MCF 10A (cell line): ENCODE measurements at places on chromosomes 7 and 10. TPM values are rescaled to one million over a fixed set of nuclear protein-coding genes. Genes with fewer than 3 reads are reported as not detected.

DNA sequence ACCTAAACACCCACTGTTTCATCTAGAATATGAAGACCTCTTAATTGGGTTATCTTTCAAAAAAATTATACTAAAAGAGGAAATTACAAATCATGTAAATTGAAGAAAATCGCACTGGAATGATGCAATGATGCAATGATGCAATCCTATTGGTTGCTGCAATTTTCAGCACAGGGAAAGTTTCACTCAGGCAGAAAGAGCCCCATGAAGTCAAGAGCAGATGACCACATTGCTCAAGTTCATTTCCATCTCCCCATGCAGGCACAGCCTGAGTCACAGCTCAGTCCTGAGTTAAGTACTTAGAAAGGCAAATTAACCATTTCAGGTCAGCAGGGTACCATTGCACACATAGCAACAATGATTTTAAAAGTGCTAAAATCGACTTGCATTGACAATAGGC, 180.3 kb upstream of the MYO3A start:
- peak; percentile 11 for DNase-seq

DNA sequence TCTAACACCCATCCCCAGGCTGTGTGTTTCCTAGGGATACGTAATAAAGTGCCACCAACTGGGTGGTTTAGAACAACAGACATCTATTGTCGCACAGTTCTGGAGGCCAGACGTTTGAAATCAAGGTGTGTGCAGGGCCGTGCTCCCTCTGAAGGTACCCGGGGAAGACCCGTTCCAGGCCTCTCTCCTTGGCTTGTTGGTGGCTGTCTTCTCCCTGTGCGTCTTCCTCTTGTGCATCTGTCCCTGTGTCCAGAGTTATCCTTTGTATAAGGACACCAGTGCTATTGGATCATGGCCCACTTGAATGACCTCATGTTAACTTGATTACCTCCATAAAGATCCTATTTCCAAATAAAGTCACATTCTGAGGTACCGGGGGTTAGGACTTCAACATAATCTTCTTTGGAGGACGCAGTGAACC, 15.6 kb downstream of the GRK5 start:
- no peak for DNase-seq

TBATA gene
- total RNA-seq: not detected in 2 replicates

DNA sequence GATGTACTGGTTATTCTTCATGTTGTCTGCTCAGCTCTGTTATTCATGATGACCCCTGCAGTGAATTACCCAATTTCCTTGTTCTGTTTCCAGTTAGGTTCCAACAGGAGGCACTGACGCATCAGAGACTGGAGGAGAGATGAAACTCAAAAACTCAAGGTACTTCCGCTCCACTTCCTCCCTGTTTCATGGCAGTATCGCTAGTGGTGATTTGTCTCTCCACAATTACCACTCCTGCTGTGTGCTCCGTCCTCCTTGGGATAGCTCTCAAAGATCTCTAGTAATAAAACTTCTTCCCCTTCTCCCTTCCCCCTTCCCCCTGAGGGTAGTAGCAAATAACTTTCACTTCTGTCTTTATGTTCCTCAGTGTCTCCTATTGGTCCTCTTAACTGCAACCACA, 107.4 kb upstream of the ABCB5 start:
- peak; percentile 24 for DNase-seq

DNA sequence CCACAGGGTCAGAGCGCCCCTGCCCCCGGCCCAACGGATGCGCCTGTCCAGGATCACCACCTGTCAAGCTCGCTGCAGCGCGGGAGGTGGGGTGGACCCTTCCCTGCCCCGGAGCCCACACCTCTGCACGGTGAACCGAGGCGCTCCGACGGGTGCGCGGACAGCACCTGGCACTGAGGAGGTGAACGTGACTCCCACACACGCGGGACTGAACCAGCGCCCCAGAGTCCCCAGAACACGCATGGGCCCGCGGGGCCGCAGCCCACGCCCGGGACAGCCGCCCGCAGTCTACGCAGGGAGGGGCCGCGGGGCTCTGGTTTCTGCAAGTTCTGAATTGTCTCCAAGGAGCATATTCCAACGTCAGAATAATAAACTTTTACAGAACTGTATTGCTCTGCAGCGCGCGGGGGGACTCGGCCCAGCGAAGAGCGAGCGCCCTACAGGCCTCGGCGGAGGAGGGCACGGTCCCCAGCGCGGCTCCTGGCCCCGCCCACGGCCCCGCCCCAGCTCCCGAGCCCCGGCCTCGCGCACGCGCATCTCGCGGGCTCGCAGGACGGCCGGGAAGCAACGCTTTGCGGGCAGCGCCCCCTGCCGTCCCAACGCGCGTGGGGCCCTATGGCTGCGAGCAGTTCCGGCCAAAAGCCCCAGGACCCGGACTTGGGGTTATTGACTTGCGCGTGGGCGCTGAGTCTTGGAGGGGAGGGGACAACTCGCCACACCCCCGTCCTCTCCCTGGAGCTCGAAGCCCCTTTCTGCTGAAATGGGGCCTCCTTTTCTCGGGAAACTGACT, 29.7 kb downstream of the OAT start:
- peak; percentile 83 for DNase-seq

- peak; percentile 38 for DNase-seq
Measured at GRCh38 chr10:28631896-28632583, 45.3 kb upstream of the BAMBI start.

DNA sequence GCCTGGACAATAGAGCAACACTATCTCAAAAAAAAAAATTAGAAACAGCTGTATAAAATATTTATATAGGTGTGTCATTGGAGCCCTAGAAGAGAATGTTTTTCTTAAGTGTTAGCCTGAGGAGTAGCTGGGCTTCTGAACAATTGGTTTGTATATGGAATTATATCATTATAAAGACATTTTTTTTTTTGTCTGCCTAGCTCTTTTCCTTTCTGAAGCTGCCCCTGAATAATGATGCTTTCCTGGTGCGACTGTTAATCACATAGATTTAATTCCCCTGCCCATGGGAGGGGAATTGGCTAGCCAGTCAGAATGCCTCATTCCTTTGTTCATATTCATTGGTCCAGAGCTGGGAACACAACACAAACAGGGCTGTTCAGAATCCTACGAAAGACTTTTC, 13.9 kb upstream of the ABCC2 start:
- no peak for DNase-seq

GRCh38 chr7:108129018-108129965, 869 bp downstream of the LAMB4 start:
- no peak for DNase-seq

CYP3A7 gene
- not detected in 2 replicates for total RNA-seq

DNA sequence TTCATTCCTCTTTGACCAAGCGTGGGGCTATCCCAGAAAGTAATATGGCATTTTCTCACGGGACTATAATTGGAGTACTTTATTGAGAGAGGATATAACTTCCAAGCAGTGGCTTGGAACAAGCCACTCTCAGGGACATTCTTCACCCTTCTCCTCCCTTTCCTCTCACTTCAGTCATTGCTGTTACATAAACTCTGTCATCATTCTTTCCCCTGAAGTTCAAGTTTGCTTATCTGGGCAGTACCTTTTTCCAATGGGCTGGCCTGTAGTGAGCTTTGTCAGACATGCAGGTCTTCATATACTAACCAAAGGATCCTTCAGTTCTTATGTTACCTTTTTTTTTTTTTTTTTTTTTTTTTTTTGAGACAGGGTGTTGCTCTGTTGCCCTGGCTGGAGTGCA, 58.7 kb upstream of the KMT2E start:
- DNase-seq: no peak

GRCh38 chr10:416091-416515, 273.4 kb downstream of the DIP2C start:
- DNase-seq: no peak

DNA sequence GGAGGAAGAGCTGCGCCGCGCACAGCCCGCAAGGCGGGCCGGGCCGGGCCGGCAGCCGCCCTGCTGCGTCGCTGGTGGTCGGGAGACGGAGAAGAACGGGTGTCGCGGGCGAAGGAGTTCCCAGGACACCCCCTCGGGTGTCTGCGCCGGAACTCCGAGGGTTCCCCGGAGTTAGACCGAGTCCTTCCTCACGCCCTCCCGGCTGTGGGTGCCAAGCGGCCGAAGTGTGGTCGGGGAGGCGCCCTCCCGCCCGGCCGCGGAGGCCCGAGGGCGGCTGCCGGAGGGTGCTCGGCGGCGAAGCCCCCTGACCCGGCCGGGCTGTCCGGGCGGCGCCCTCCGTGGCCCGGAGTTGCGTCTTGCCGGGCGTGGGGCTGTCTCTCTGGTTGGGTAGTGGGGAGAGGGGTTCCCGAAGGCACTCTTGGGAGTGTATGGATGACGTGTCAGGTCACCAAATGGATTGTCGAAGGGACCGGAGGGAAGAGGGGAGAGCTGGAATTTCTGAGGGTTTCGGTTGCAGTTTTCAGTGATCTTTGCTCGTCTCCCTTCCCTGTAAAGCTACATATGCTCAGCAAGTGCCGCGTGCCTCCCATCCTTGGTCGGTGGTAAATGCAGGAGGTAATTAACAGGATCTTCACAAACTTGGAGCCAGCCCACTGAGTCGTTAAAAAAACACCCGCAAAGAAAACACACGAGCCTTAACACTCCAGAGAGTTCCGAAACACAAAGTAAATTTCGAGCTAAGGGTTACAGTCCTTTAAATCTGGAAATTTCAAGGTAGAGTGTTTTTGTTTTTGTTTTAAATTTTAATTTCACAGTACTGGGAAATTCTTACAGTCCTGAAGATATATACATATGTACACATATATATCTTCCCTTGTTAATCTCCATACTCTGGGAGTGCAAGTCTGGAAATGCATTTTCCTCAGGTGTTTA, 871 bp downstream of the ST7 start:
- peak; percentile 79 for DNase-seq

DNA sequence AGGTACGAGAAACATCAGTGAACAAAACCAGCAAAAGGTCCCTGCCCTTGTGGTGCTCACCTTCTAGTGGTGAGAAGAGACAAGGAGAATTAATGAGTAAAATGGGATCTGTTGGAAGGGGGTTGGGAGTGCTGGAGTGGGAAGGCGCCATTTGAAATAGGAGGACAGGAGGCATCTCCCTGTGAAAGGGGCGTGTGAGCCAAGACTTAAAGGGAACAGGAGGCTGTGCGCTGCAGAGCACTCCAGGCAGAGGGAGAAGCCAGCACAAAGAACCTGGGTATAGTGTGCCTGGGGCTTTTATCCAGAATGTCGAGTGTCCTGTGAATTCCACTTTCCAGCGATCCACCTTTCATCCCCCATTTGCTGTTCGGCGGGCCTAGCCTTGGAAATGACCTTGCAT, 497.9 kb upstream of the GALNT17 start:
- no peak for DNase-seq

- DNase-seq: no peak
Measured at GRCh38 chr7:39383136-39383535, 183.1 kb upstream of the YAE1 start.

PSTK gene
- total RNA-seq: 6.5 and 8.3 TPM in 2 replicates

MRLN gene
- not detected in 2 replicates for total RNA-seq

- DNase-seq: peak; percentile 86
Measured at GRCh38 chr7:22726345-22726906, 574 bp upstream of the IL6 start.

DNA sequence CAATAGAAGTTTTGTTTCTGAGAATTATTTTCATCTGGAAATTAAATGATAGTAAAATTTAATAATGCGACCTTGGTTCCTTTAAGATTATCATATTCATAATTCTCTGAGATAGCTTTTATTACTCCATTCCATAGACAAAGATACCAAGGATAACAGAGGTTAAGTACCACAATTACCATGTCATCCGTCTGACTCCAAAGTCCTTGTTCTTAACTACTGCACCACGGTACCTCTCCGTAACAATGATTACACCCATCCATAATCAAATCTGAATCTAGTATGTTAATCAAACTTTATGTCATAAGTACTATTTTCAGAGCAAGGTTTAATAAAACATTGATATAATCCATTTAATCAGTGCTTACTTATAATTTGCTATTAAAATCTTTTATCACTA, 8.4 kb downstream of the ZDHHC6 start:
- DNase-seq: no peak

GRCh38 chr10:77358656-77359055, 279.0 kb downstream of the KCNMA1 start:
- DNase-seq: no peak

- no peak for DNase-seq
Measured at GRCh38 chr7:151008143-151008510, 16.2 kb downstream of the ATG9B start.

- DNase-seq: no peak
Measured at GRCh38 chr10:69960988-69961880, 91.4 kb upstream of the MACROH2A2 start.

- no peak for DNase-seq
Measured at GRCh38 chr7:43612128-43612527, 29.2 kb downstream of the STK17A start.

VSIR gene
- 3.6 and 7.0 TPM in 2 replicates for total RNA-seq

SH3PXD2A gene
- total RNA-seq: 13.2 and 15.0 TPM in 2 replicates

H2BK1 gene
- total RNA-seq: not detected in 2 replicates

- no peak for DNase-seq
Measured at GRCh38 chr10:119087271-119087882, 6.8 kb upstream of the EIF3A start.

- DNase-seq: peak; percentile 59
Measured at GRCh38 chr10:58475322-58476277, 37.1 kb upstream of the BICC1 start.

GRCh38 chr7:50497068-50497642, 47.0 kb upstream of the FIGNL1 start:
- DNase-seq: peak; percentile 33

DNA sequence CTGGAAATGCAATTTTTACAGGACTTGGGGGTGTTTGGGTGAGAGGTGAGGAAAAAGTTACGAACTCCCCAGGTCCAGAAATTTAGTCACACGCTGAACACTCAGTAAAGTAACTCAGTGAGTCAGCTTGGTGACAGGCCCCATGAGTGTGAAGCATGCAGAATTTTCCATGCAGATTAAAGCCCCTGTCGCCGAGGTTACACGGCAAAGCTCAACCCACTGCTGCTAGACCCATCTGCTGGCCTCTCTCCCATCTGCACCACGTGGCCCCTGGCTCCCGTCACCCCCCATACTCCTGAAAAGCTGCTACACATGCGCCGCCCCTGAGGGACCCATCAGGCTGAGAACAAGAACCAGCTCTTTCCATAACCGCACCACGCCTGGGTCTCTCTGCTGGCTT, 7.0 kb upstream of the MMP21 start:
- no peak for DNase-seq

GRCh38 chr10:131198843-131199242, 112.7 kb downstream of the TCERG1L start:
- DNase-seq: no peak

GRCh38 chr7:131893631-131894340, 337.4 kb upstream of the PODXL start:
- no peak for DNase-seq

DNA sequence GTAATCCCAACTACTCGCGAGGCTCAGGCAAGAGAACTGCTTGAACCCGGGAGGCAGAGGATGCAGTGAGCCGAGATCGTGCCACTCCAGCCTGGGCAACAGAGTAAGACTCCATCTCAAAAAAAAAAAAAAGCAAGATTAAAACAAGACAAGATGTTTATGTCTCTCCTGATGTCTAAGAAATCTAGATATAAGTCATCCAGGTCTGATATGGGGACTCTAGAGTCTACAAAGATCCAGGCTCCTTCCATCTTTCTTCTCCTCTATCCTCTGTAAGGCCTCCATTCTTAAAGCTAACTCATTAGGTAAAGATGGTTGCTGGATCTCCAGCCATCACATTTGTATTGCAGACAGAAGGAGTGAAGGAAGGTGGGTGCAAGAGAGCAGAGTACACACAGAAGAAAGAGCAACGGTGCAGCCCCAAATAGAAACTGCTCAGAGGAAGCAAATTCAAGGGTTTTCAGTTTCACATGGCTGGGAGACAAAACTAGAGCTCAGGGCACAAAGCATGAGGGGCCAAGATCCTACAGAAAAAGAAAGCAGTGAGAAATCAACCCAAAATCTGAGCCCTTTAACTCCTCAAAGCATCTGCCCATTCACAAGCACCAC, 57.6 kb downstream of the USP6NL start:
- DNase-seq: no peak

CPA2 gene
- not detected in 2 replicates for total RNA-seq

OR2A42 gene
- not detected in 2 replicates for total RNA-seq
